Stimulated activated CD4-positive, alpha-beta T cell treated with anti-CD3 and anti-CD28 coated beads, TNF-alpha, amount 100 ng/mL, for 1 hour (primary cell): ENCODE measurements at places on chromosomes 3 and 15.

- DNase-seq, result peak; percentile 40
Observed at GRCh38 chr15:66387163-66388042, 691 bp downstream of the MAP2K1 start.

DNA sequence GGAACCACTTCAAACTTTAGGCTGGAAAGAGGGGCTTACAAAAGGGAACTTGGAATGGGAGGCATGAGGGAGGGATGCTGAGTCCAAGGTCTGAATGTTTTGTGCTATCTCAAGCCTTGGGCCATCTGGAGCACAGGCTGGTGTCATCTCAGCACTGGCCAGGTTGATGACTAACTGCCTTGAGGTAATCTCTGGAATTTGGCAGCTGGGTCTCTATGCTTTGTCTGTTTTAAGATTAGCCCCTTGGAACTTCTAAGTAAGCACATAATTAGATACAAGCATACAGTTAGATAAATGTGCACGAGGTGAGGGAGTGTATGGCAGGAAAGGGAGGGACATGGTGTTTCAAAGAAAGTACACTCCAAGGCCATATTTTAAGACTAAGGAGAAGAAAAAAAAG lies 252.4 kb upstream of the CCDC54 start:
- no peak for DNase-seq

DNA sequence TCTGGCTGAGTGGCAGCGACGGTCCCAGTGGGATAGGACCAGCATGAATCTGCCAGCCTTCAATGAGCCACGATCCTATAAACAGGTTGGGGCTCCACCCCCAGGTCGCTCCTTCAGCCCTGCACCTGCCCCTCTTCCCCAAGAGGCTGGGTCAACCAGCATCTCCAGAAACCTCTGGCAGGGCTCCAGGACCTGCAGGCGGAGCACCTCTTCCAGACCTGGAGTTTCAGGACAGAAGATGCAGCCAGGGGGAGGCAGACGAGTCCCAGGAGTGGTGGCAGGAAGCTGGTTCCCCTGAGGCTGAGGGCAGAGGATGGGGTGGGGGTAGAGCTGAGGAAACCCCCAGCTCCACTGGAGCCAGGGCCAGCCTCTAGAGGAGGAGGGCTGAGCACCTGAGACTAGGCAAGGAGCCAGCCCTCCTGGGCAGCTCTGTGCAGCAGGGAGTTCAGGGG lies at the start of gene PLA2G4D:
Gene PLA2G4D (minus strand): TSS at position 51 of the 452 bp plus-strand sequence. CDS start 103 bp downstream, outside the sequence.
- DNase-seq, result no peak

GRCh38 chr3:158140396-158140795 lies 30.5 kb downstream of the RSRC1 start:
- no peak for DNase-seq

GRCh38 chr3:106339551-106339950 lies 470.7 kb upstream of the CBLB start:
- no peak for DNase-seq

GRCh38 chr3:177195242-177195991 lies 1.9 kb downstream of the TBL1XR1 start:
- DNase-seq, result no peak

DNA sequence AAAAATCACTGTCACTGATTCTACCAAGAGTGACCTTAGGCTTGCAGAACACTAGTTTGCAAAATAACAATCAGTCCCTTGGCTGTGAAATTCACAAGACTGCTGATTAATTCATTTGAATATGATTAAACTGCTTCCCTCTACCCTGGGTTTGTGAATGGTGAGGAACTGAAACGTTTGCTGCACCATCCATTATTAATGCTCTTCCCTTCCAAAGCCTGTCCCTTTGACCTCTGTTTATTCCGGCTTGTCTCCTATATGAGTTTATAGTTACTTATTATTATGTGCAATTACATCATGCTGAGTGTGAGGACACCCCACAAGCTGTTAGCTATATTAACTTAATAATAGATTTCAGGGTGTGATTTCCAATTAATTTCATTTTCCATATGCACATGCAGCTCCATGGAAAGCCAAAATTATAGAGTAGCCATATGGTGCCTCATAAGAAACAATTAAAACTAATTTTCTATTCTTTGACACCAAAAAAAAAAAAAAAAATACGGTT lies 96.5 kb downstream of the SUCLG2 start:
- DNase-seq, result no peak

- DNase-seq, result no peak
Observed at GRCh38 chr3:39809995-39810595, 686 bp downstream of the MYRIP start.

- DNase-seq, result no peak
Observed at GRCh38 chr3:77039606-77040171, at the start of gene ROBO2. Gene ROBO2 (plus strand): TSS chr3:77040099. CDS start chr3:77040786, 687 bp downstream.

- DNase-seq, result no peak
Observed at GRCh38 chr15:96625256-96625655, 294.8 kb downstream of the NR2F2 start.

GRCh38 chr3:23968463-23969184 lies 23.5 kb downstream of the NR1D2 start:
- DNase-seq, result no peak

DNA sequence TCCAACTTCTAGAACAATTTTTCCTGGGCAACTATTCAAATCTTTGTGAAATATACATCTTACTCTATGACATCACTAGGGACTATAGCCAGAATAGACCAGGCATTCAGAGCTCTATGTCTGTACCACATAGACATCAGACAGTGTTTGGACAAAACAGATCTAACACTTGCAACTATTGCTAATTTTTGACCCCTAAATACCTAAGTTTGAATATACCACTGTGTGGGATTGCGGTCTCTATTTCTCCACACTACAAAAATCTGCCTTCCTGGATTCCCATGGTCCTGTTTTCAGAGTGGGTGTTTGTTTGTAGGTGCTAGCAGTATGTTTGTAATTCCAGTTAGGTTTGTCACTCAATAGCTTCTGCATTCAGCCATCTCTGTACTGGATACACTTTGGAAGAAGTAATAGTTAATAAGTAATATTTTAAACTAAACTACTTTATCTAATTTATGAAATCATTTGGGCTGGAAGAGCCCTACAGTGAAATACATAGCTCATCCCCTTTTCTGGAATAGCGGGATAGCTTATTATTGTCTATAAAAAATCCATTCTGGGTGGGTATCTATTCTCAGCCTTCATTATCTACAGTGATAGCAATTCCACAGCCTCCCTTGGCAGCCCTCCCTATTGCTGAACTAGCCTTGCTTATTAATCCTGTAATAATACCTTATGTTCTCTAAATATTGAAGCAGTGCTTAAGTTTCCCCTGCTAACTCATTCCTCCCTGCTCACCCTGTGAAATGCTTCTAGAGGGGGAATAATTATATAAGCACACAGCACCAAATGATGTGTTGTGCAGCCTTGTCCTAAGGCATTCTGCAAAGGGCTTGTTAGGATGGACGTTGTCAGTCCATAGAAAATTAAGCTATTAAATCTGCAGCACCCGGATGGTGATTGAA lies 49.4 kb downstream of the RBMS3 start:
- no peak for DNase-seq

- no peak for DNase-seq
Observed at GRCh38 chr3:137360531-137361201, 402.9 kb downstream of the IL20RB start.

DNA sequence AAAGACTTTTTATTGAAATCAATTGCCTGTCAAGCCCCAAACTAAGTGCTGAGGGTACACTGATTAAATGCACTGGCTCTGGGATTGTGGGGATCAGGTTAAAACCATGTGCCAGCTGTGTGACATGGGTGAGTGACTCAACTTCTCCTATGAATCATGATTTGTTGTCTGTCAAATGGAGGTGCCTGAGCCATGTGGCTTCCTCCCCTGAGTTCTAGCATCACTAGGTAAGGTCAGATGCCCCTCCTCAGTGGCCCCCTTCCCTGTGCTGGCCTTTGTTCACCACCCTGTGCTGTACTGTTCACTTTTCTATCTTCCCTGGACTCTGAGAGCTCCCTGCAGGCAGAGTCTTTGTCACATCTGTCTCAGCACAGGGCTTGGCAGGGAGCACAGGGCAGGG lies 43.6 kb upstream of the ATP2B2 start:
- no peak for DNase-seq

DNA sequence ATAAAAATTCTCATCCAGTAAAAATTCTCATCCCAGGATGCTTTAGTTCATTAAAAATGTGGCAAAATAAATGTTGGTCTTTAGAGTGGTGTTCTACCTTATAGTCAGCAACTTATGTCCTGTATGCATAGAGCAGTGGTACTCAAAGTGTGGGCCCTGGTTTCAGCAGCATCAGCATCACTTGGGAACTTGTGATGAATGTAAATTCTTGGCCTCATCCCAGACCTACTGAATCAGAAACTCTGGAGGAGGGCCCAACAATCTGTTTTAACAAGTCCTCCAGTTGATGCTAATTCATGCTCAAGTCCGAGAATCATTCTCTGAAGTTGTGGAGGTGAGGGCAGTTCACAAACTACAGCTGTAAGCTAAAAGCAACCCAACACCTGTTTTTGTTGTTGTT lies 307.3 kb upstream of the SATB1 start:
- no peak for DNase-seq

DNA sequence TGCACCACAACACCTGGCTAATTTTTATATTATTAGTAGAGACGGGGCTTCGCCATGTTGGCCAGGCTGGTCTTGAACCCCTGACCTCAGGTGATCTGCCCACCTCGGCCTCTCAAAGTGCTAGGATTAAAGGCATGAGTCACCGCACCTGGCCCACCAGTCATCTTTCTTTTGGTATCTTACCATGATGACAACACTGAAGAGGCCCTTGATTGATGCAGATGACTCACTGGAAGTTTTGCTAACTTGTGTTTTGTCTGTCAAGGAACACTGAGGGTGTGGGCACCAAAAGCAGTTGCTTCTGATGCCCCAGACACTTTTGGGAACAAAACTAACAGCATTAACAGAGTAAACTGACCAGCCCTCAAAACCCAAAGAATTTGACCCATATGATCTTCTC lies 88.3 kb downstream of the MYO5A start:
- no peak for DNase-seq

- no peak for DNase-seq
Observed at GRCh38 chr3:185880600-185880999, 55.8 kb upstream of the IGF2BP2 start.

DNA sequence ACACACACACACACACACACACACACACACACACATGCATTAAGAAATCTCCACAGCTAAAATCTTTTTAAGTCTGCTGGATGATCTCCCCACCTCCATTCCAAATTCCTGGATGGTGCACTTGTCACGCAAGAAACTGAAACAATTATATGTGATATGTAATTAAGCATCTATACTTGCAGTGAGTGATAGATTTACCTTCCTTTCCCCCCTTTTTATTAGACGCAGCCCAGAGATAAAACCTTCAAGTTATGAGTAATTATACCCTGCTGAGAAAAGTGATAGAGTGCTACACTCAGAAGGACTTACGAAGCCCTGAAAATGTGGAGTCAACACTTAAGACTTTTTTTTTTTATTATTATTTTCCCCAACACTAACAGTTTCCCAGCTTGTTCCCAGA lies 255.2 kb downstream of the LSAMP start:
- DNase-seq, result no peak

GRCh38 chr15:55535436-55535835 lies 27.4 kb upstream of the DNAAF4 start:
- DNase-seq, result no peak

DNA sequence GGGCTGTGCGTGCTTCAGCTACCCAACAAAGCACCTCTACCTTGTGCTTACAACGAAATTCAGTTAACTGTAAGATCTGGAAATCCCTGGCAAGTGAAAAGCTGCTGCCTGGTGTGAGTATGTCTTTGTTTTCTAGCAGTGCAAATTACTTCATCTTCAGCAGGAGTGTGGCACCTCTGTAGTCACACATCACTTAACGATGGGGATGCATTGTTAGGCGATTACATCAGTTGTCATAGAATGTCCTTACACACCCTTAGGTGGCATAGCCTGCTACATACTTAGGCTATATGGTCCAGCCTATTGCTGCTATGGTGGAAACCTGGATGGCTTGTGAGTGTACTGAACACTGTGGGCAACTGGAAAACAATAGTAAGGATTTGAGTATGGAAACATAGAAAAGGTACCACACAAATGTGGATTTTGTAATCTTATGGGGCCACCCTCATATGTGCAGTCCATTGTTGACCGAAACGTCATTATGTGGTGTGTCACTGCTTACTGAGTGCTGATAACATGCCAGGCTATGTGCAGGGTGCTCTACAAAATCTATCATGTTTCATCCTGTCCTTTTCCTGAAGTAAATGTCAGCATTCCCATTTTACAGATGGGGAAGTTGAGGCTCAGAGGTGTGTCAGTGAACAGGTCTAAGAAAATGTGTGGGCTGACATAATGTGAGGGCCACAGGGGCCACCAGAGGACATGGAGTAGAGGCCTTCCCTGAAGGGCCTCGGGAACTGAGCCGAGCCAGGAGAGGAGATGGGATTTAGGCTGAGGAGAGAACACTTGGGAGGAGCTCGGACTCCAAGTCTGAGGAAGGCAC lies 173.5 kb downstream of the VGLL4 start:
- no peak for DNase-seq

- no peak for DNase-seq
Observed at GRCh38 chr15:29935296-29936004, 113.2 kb upstream of the TJP1 start.

DNA sequence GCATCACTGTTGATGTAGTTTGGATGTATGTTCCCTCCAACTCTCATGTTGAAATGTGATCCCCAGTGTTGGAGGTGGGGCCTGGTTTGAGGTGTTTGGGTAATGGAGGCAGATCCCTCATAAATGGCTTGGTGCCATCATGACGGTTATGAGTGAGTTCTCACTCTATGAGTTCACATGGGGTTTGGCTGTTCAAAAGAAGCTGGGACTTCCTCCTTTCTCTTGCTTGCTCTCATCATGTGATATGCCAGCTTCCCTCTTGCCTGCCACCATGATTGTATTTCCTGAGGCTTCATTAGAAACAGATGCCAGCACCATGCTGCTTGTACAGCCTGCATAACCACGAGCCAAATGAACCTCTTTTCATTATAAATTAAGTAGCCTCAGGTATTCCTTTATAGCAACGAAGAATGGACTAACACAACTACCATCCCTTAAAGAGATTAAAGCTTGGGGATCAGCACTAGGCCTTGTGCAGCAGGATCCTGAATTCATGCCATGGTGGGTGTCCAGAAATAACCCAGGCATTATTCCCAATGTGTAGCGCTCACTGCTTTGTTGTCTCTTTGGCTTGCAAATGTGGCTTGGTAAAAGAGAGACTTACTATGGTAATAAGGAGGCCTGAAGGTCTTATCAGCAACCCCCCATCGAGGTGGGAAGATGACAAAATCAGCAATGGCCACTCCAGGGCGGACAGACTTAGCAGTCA lies 41.9 kb downstream of the NDUFB4 start:
- DNase-seq, result no peak

GRCh38 chr3:64518496-64518895 lies 169.3 kb downstream of the ADAMTS9 start:
- no peak for DNase-seq

DNA sequence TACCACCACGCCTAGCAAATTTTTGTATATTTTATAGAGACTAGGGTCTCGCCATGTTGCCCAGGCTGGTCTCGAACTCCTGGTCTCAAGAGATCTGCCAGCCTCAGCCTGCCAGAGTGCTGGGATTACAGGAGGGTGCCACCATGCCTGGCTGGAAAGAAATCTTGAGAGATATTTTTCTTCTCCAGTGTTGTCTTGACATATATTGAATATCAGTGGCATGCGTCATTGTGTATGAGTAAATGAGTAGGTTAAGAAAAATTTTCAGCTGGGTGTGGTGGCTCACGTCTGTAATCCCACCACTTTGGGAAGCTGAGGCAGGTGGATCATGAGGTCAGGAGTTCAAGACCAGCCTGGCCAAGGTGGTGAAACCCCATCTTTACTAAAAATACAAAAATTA lies 3.5 kb upstream of the PIF1 start:
- DNase-seq, result no peak

- no peak for DNase-seq
Observed at GRCh38 chr3:134621854-134622253, 29.0 kb downstream of the KY start.

- no peak for DNase-seq
Observed at GRCh38 chr3:21912711-21913110, 161.7 kb upstream of the ZNF385D start.
